ENCODE measurements at places on chromosomes 7 and 10.

GRCh38 chr10:57579926-57580325, 687.8 kb downstream of the IPMK start:
- DNase-seq = peak; percentile 56

DNA sequence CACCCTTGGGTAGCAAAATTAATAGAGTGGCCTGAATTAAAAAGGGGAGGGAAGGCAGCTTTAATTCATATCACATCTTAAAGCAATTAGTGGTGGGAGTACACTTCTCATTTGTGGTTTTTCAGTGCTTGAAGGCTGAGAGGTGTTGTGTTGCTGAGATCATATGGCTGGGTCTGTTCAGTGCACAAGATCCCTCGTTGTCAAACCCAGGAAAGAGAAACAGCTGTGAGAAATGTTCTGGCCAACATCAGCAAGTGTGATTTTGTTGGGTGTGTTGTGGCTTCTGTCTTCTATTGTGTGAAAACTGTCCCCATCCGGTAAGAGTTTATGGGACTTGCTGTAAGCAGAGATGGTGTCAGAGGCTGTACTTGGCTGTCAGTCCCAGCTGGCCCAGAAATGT, 197.9 kb upstream of the BMPER start:
- no peak for DNase-seq

- DNase-seq = no peak
Observed at GRCh38 chr7:98724591-98724990, 107.5 kb downstream of the NPTX2 start.

- DNase-seq = no peak
Observed at GRCh38 chr10:10589540-10590303, 427.9 kb upstream of the CELF2 start.

DNA sequence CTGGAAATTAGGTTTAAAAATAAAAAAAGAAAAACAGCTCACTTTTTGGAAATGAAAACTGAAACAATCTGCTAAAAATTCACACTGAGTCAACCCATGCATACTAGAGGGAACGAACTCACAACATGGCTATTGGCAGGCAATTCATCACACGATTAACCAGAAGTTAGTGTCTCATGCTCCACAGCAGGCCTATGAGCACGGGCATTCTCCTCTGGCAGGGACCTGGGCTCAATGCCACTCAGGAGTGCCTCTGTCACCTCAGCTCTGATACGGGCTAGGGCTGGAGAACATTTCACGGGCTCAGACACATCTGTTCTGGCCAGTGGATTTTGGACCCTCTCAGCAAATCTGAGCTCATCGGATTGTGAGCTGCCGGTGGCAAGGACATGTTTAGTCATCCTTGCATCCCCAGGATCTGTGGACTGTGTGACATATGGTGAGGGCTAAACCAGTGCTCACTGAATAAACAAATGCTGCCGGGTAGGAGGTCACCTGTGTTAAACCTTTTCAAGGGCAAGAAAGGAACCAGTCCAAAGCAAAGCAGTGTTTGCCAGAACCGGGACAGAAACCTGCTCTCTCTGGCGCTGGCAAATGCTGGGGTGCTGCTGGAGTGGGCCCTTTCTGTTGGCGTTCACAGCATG, 40.1 kb downstream of the POLR3A start:
- DNase-seq = no peak

DNA sequence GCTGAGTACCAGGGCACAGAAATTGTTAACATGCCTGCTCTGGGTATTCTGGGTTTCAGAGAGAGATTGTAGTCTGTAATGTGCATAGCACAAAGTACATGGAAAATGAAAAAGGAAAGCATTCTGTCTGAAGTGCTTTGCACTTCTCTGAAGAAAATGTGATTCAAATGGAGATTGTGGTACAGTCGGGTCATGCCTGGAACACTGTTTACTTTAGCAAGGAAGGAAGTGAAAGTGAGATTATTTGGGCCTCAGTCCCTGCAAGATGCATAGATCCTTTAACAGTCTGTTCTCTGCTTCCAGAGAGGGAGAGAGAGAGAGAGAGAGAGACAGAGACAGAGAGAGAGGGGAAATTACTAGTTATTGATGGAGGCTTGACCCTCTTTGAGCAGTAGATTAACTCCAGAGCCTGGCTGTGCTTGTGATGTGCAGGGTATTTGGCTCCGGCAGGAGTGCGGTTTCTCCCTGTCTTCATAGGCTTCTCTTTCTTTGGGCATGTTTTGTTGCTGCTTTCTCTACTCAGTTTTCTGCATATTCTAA, 5.4 kb downstream of the VWC2 start:
- no peak for DNase-seq

- DNase-seq = no peak
Observed at GRCh38 chr10:77405771-77406241, 231.8 kb downstream of the KCNMA1 start.

- no peak for DNase-seq
Observed at GRCh38 chr10:58137813-58138212, 129.9 kb downstream of the IPMK start.

DNA sequence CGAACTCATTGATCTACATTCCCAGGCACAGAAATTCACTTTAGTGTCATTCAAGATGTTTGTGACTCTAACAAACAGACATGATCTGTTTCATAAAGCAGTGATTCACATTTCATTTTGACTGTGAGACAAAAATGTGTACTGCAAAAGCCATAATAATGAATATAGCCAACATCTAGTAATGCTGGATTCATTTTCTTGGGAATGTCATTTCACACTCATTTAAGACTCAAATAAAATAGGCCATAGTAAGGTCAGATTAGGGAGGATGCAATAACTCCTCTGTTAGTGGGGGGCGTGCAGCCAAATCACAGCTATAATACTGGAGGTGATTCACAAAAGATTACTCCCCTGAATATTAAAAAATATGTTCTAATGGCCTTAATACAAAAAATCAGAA, 566.6 kb upstream of the ZWINT start:
- DNase-seq = no peak
